ENCODE measurements at places on chromosomes 2 and 18.

GRCh38 chr2:226155093-226155875 lies 644.3 kb downstream of the IRS1 start:
- DNase-seq = no peak

- DNase-seq = no peak
Observed at GRCh38 chr18:21958707-21959450, 210.5 kb upstream of the GATA6 start.

- no peak for DNase-seq
Observed at GRCh38 chr18:47809420-47809819, 121.0 kb downstream of the SMAD2 start.

- no peak for DNase-seq
Observed at GRCh38 chr2:233325814-233326213, 18.2 kb downstream of the SAG start.

GRCh38 chr2:52960881-52961280 lies 806.7 kb upstream of the CHAC2 start:
- no peak for DNase-seq

DNA sequence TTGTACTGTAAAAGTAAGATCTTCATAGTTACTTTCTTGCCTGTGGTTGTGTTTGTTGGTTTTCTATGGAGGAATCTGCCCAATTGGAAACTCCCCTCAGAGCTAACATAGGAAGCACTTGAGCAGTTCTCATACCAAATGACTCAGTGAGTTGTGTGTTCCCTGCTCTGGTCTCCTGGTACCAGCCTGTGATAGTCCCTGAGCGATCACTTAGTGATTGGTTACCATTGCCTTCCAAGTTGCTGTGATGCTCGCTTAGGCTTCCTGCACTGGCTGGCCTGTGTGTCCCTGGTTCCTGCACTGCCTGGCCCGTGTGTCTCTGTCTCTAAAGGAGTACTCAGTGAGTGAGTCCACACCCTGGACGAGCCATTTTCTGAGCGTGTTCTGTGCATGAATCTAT lies 133.0 kb downstream of the MAP4K4 start:
- peak; percentile 59 for DNase-seq

GRCh38 chr2:66334237-66335029 lies 100.5 kb upstream of the MEIS1 start:
- no peak for DNase-seq

Measured in stromal cell of bone marrow (primary cell).